ENCODE measurements at places on chromosomes 5 and 9. TPM values are rescaled to one million over a fixed set of nuclear protein-coding genes. Genes with fewer than 3 reads are reported as not detected.

Gene SVEP1
- total RNA-seq: not detected

Gene C9orf85
- 8.5 TPM for total RNA-seq

Gene NREP
- 8.9 TPM for total RNA-seq

Gene GLIPR2
- 7.6 TPM for total RNA-seq

Gene CCDC69
- 131 TPM for total RNA-seq

Gene DBH
- total RNA-seq: not detected

Gene SOWAHA
- total RNA-seq: not detected
